Stimulated activated CD4-positive, alpha-beta T cell treated with anti-CD3 and anti-CD28 coated beads, Interleukin-1b, Interleukin-23, amount 100 ng/mL, for 1 hour (primary cell): ENCODE measurements at places on chromosomes 4 and X.
A peak's percentile ranks its signal among the peaks of the same experiment; 100 is the strongest.

DNA sequence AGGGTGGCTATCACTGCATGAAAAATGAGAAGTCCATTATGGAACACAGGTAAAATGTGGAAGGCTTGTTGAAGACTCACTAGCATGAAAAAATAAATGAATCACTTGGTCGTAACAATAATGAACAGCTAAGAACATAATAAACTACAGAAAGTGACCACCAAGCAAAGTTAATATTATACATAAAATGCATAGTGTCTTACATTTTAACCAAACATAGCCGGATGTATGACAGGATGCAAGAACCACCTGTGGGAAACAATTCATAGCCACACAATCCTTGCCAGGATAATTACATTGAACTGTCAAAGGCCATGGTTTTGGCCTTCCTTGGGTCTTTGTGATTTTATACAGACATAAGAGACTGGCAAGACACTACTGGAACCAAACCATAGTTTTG lies 81.9 kb upstream of the ATXN3L start:
- no peak for DNase-seq

DNA sequence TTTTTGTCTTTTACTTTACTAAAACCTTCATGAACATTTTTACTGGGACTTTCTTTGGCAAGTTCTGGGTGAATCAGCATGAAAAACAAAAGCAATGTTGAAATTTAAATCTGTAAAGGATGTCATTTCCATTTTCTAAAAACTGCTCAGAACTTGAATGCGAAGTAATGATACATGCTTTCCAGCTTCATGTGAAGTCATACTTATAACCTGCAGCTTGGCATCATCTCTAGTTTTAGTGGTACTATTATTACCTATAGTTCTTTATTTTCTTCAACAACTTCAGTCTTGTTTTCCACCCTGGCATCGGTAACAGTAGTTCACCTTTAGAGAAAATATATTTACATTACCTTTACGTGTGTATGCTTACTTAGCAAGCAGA lies 421.4 kb upstream of the DIPK2B start:
- no peak for DNase-seq

DNA sequence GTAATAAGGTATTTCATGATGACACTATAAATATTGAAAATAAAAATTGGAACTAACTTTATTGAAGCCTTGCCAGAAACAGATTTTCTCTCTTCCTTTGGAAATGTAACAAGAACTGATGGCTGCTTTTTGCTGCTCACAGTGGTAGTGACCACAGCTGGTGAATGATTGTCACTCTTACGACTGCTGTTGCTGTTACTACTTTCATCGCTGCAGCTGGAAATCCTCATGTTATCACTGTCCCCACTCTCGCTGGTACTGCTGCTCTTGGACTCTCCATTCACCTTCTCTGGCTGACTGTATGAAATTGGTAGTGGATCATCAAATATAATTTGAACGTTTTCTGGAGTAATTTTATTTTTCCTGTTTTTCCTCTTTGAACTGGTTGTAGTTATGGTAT lies 28.5 kb upstream of the COX18 start:
- no peak for DNase-seq

GRCh38 chr4:41406113-41406516 lies 131.8 kb upstream of the LIMCH1 start:
- DNase-seq: no peak

GRCh38 chrX:79477691-79478090 lies 110.6 kb upstream of the ITM2A start:
- DNase-seq: no peak

GRCh38 chrX:129842510-129843208 lies 1.0 kb downstream of the ZDHHC9 start:
- DNase-seq: no peak

GRCh38 chrX:134000260-134001245 lies 15.2 kb upstream of the GPC3 start:
- DNase-seq: no peak

GRCh38 chrX:662126-662525 lies 31.5 kb downstream of the SHOX start:
- DNase-seq: no peak

DNA sequence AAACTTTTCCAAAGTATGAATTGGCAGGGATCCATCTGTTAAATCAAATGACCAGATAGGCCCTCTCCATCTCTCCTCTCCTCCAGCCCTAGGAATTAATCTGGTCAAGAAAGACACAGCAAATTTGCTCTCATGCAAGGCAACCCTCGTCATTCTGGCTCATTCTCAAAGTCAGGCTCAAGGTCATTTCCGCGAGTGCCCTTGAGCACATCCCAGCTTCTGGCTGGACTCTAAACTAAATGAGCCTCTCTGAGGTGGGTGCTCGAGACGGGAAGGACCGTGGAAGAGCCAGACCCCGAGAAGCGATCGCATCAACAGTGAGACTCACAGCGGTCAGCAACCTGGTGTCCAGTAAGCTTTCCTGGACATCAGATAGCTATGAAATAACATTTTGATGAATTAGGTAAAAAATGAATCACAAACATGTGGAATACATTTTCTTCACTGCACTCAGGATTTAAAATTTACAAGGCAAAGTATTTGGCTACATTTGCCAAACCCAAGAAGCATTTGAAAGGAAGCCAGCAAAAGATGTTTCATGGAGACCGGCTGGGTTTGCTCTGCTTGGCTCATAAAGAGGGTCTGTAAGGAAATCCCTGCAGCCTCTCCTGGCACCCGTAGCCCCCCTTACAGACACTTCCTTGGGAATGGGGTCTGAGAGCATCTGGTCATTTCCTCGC lies 121.0 kb downstream of the ENPP6 start:
- DNase-seq: no peak

GRCh38 chr4:174503079-174503715 lies 19.1 kb downstream of the HPGD start:
- no peak for DNase-seq

GRCh38 chr4:188117631-188118324 lies 8.4 kb upstream of the TRIML2 start:
- DNase-seq: no peak

GRCh38 chr4:48909697-48910096 lies 3.1 kb upstream of the OCIAD2 start:
- DNase-seq: peak; percentile 21

GRCh38 chr4:183171484-183172267 lies 72.6 kb downstream of the WWC2 start:
- no peak for DNase-seq

DNA sequence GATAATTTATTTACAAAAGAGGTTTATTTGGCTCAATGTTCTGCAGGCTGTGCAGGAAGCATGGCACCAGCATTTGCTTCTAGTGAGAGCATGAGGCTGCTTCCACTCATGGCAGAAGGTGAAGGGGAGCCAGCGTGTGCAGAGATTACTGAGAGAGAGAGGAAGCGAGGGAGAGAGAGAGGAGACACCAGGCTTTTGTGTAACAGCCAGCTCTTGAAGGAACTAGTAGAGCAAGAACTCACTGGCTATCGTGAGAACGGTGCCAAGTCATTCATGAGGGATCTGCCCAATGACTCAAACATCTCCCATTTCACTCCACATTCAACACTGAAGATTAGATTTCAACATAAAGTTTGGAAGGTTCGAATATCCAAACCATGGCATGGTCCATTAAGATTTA lies 12.7 kb downstream of the GUCY1A1 start:
- DNase-seq: no peak

DNA sequence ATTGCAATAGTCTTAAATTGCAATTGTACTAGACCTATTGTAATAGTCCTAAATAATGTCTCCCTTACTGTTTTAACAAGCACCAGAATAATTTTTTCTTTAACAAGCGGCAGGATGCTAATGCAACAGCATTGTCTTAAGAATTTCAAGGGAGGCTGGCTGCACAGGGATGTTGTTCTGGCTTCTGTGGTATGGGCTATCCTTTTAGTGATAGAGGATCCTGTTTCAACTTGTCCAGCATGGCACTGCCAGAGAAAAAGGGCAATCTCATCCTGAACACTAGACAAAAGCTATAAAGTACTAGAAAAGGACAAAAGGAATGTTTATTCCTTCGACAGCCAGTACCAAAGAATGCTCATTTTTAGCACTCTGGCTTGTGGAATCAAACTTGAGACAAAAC lies 405.5 kb upstream of the ACTRT1 start:
- no peak for DNase-seq

DNA sequence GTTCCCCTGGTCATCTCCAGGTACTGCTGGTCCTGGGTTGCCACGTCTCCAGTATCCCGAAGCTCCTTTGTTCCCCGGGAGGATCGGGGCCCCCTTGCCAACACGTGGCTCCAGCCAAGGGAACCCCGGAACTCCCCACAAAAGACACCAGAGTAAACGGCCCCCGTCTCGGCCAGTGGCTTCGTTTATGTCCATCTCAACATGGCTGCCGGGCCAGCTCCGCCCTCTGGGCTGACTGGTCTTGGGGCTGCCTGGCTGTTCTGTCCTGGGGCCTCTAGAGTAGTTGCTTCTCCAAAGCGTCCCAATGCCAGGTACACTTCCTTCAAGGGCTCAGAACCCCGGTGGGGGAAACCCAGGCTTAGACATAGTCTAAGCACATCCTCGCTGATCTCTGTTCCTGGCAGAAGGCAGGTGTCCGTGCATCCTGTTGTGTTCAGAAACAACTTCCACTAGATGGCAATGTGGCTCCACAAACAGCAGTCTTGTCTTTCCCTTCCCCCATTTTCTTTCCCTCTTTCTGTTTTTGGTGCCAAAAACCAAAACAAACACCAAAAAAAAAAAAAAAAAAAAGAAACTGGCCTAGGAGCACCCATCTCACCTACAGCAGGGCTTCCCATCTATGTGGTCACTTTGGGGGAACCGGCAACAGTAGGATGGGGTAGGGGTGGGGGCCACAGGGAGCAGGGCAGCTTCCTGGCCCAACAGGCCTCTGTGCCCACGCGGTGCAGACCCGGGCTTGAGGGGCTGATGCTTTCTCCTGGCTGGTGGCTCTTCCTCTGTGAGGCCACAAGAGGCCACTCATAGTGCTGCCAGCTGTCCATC lies 35.3 kb downstream of the NBDY start:
- DNase-seq: no peak

GRCh38 chr4:92381616-92382015 lies 77.8 kb downstream of the GRID2 start:
- DNase-seq: no peak

- no peak for DNase-seq
These were observed 27.5 kb upstream of the TBC1D8B start for GRCh38 chrX:106774981-106775380.

DNA sequence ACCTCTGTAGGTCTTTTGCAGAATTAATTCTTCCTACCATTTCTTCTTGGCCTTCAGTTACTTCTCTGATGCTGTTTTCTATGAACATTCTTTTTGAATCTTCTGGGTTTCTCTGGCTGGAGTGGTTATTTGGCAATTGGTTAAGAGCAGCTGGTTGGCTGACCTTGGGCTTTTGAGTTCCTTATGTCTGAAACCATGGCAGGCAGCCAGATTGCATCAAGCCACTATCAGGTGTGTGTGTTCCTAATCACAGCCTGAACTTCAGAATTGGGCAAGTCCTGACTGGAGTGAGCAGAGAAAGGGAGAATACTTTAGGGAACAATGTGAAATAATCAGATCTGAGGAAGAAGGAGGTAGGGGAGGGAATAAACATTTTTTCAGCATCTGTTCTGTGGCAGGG lies 90.2 kb downstream of the ARHGAP10 start:
- no peak for DNase-seq

- no peak for DNase-seq
These were observed at the start of gene STK32B for GRCh38 chr4:5051278-5052203. STK32B (plus strand) TSS chr4:5051480.

GRCh38 chr4:76779740-76780459 lies 118.0 kb downstream of the SOWAHB start:
- DNase-seq: no peak

- no peak for DNase-seq
These were observed 22.0 kb downstream of the MND1 start for GRCh38 chr4:153366486-153366885.

DNA sequence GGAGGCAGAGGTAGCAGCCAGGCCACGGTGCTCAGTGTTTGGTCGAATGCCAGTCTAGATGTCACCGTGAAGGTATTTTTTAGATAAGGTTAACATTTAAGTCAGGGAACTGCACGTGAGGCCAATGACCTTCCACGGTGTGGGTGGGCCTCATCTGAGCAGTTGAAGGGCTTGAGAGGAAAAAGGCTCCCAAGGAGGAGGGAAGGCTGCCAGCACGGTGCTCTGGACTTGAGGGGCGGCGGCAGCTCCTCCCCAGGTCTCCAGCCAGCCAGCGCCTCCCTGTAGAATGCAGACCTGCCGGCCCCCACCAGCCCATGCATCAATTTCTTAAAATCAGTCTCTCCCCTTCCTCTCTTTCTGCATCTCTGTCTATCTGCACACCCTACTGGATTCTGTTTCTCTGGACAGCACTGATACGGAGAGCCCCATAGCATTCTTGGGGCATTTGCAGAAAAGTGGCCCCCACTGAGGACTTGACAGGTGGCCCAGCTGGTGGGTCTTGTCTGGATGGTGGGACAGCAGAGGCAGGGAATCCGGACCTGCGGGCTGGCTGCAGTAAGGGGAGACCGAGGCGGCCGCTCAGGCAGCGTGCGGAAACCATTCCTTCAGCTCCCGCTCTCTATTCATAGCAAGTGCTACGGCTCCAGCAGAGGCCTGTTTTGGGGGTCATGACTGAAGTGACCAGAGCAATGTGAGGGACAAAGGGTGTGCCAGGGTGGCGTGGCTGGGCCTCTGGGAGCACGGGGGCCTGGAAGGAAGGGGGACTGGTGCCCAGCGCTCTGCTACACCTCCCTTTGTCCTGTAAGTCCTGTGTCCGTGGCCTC lies 7.9 kb upstream of the RGS12 start:
- DNase-seq: no peak

DNA sequence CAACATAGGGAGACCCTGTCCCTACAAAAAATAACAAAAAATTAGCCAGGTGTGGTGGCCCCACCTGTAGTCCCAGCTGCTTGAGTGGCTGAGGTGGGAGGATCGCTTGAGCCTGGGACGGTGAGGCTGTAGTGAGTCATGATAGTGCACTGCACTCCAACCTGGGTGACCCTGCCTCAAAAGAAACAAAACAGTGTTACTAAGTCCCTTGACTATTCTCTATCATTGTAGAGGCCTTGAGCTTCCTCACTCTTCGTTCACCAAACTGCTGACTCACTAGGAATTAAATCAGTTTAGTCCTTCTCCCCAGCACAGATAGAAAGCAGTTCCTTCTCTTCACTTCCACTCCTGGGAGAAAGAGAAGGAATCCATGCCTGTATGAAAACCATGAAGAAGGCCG lies 14.5 kb downstream of the CDS1 start:
- no peak for DNase-seq
